ENCODE measurements at places on chromosomes 7 and 10.

DNA sequence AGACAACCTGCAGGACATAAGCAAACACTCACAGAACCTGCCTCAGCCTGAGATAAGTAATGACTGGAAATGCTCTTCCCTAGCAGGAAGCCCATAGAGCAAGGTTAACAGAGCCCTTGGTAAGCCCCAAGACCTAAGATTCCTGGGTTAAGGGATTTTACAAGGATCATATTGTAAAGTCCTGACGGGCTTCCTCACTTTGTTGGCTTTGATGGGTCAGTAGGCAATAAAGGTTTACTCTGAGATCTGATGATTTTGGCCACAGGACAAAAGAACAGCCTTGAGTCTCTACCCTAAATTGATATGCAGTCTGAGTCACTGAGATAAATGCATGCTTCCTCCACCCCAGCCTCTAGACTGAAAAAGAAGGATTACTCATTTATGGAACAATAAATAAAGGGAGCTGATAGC is 270.8 kb downstream of the HTR7 start:
- no peak for DNase-seq

DNA sequence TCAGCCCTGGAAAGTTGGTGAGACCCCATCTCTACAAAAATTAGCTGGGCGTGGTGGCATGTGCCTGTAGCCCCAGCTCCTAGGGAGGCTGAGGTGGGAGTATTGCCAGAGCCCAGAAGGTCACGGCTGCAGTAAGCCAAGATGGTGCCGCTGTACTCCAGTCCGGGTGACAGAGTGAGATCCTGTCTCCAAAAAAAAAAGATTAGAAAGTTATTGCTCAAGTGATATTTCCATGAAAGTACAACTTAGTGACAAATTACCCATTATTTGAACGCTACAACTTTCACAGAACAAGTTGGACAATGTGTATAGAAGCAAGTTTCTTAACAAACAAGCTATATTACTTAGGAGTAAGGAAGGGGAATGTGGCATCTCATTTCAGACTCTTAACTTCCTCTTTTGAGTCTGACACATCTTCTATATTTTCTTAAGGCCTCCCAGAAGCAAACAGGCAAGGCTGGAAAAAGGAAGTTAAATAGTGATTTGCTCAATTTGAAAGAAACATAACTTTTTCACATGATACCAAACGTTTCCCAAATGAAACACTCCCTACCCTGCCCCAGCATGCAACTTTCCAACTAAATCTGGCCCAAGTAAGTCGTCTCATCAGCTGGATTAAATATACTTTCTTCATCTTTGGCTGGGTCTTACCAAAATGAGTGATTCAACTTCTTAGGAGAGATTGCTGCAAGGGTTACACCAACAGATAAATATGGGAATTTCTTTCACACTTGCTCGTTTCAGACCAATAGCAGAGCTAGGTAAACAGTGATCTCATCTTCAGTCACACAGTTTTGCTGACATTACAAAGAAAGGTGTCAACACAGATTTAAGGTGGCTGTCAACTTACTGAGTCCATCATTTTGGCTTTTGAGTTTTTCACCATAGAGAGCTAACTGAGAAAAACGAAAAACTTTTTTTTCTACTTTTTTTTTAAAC is 66.3 kb upstream of the KLF6 start:
- peak; percentile 83 for DNase-seq

- DNase-seq = peak; percentile 11
Observed at GRCh38 chr10:99457813-99458212, 27.4 kb upstream of the GOT1 start.

GRCh38 chr10:122333037-122333436 is 41.5 kb upstream of the PLEKHA1 start:
- no peak for DNase-seq

DNA sequence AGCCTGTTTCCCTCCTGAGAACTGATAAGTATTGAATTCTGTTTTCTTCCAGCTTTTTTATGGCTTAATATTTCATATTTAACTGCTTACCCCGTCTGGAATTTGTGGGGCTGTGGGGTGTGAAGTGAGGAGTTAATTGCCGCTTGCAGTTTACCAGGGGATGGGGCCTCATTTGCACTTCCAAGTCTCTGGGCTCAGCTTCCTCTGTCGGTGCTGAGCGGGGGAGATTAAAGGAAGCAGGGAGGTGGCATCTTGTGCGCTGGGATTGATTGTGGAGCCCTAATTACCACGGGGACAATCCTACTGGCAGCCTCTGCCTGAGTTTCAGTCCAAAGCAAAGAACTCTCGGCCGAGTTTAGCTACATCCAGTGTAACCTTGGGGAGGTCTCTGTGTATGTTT is 33.4 kb downstream of the ELFN1 start:
- DNase-seq = no peak

DNA sequence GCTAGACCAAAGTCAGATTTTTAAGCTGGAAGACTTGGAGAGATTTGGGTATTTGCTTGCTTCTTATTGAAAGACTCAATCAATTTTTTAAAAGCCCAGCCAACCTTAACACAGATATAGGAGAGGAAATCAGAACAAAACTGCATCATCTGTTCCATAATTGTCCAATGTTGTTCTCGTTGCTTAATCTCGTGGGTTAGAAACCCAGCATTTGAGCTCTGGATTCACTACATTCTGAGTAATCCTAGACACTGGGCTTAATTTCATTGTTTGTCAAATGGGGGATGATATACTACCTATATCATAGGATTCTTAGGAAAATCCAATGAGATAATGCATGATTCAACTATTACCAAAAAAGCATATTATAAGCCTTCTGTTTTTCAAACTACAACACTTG is 48.9 kb downstream of the CALD1 start:
- DNase-seq = peak; percentile 41

GRCh38 chr10:122306282-122306681 is 35.2 kb downstream of the BTBD16 start:
- DNase-seq = no peak

DNA sequence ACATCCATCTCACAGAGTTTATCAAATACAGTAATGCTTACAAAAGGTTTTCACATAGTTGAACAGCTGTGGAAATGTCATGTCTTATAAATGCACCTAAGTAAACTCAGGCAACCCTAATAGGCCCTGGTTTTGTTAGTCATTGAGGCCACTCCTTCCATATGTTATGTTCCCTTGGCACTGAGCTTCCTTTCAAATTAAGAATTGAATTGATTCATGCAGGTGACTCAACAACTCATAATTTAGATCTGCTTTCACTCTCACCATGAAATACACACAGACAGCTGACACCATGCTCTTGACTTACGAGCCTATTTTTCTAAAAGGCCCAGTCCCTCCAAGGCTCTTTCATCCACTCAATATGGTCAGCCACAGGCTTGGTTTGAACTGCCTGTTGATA is 476.9 kb downstream of the KCNMA1 start:
- DNase-seq = peak; percentile 83

- DNase-seq = no peak
Observed at GRCh38 chr10:101303087-101303703, 50.8 kb upstream of the BTRC start.

GRCh38 chr7:29955799-29956486 is 33.7 kb downstream of the SCRN1 start:
- no peak for DNase-seq

- peak; percentile 69 for DNase-seq
Observed at GRCh38 chr10:4519658-4520402, 306.2 kb upstream of the AKR1E2 start.

- no peak for DNase-seq
Observed at GRCh38 chr7:92266415-92267241, 20.9 kb downstream of the ANKIB1 start.

GRCh38 chr10:94489976-94490788 is 55.4 kb upstream of the HELLS start:
- DNase-seq = no peak

GRCh38 chr10:119386666-119387065 is 155.9 kb downstream of the RGS10 start:
- DNase-seq = no peak
